ENCODE measurements at places on chromosomes 1 and 21.

DNA sequence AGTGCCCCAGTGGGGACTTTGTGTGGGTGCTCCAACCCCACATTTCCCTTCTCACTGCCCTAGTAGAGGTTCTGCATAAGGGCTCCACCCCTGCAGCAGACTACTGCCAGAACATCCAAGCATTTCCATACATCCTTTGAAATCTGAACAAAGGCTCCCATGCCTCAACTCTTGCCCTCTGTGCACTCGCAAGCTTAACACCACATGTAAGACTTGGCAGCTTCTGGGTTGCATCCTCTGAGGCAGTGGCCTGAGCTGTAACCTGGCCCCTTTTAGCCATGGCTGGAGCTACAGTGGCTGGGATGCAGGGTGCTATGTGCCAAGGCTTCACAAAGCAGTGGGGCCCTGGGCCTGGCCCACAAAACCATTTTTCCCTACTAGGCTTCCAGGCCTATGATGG, 128.9 kb downstream of the TYW3 start:
- DNase-seq, result no peak

DNA sequence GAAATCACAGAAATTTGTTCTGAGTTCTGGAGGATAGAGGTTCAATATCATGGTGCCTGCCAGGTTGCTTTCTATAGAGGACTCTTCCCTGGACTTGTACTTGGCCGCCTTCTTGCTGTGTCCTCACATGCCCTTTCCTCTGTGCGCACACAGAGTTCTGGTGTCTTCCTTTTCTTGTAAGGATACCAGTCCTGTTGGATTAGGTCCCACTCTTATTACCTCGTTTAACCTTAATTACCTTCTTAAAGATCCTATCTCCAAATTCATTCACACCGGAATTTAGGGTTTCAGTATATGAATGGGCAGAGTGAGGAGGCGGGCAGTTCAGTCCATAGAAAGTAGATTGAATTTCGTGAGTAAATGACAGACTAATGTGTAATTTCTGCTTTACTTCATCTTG, 413.9 kb downstream of the NCAM2 start:
- no peak for DNase-seq

GRCh38 chr1:35184495-35185199, 8.3 kb downstream of the SFPQ start:
- DNase-seq, result no peak

DNA sequence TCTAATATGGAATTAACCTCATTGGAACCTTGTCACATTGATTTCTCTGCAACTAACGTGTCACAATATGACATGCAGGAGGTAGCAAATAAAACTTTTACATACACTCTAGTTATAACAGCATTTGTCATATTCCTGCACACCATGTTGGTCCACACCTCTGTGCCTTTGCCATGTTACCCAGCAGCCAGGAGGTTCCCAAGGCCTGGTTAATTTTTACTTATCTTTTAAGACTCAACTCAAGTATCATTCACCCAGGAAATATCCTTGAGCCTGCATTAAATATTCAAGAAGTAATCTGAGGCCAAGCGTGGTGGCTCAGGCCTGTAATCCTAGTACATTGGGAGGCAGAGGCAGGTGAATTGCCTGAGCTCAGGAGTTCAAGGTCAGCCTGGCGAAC, 447.2 kb upstream of the NR5A2 start:
- DNase-seq, result no peak

DNA sequence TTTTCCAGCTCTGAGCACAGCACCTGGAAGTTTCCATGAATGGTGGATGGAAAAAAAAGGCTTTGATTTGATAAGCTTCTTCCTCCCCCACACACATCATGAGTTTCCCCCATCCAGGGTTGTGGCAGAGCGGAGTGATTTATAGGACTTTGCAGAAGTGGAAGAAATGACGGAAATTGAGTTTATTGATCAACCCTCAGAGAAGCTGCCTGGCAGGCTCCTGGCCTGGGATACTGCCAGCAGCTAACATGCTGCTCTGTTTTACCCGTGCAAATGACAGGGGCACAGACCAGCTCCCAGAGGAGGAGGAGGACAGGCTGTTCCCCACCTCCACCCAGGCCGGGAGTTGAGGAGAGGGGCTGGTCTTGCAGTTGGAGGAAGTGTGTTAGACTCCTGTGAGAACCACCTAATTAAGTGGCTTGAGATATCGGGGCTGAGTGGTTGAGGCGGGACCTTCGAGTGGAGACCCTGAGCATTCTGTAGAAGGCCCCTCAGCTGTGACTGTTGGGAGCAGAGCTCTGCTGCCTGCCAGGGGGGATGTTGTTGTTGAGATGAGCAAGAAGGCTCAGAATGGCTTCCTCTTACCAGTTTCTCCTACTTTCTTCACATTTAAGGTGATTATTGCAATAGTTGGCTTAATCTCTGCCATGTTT, 21.8 kb downstream of the ADORA1 start:
- DNase-seq, result no peak

GRCh38 chr1:109425391-109426280, 612 bp downstream of the PSMA5 start:
- no peak for DNase-seq

GRCh38 chr1:219812491-219813203, 115.7 kb downstream of the SLC30A10 start:
- peak; percentile 76 for DNase-seq

- no peak for DNase-seq
Measured at GRCh38 chr1:20017741-20018140, 38.3 kb upstream of the PLA2G2A start.

GRCh38 chr1:58699011-58699762, 675 bp downstream of the MYSM1 start:
- no peak for DNase-seq

GRCh38 chr1:166133276-166133841, 33.4 kb downstream of the FAM78B start:
- no peak for DNase-seq

- no peak for DNase-seq
Measured at GRCh38 chr1:181319907-181320306, 163.4 kb upstream of the CACNA1E start.

DNA sequence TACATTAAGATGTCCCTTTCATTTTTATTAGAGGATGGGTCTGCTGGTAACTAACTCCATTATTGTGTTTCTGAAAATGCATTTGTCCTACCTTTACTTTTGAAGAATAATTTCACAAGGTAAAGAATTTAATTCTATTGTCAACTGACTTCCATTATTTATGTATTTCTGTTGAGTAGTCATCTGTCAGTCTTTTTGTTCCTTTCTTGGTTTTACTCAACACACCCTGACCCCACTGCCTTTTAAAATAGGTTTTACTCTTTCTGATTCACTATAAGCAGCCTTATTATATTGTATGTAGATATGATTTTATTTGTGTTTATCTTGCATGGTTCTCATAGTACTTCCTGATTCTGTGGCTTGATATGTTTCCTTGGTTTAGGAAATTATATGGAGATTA, 237.5 kb downstream of the TGFB2 start:
- DNase-seq, result no peak
